Pericardium fibroblast (primary cell): ENCODE measurements at places on chromosomes 5 and 9. TPM values are rescaled to one million over a fixed set of nuclear protein-coding genes. Genes with fewer than 3 reads are reported as not detected.

The AIF1L gene
- total RNA-seq: 1.2 and 2.5 TPM in 2 replicates

The MEIKIN gene
- not detected in 2 replicates for total RNA-seq

The RLN2 gene
- not detected in 2 replicates for total RNA-seq

The C7 gene
- 996 and 3,547 TPM in 2 replicates for total RNA-seq

The PDGFRB gene
- 232 and 372 TPM in 2 replicates for total RNA-seq
